ENCODE measurements at places on chromosomes 5 and 9.

DNA sequence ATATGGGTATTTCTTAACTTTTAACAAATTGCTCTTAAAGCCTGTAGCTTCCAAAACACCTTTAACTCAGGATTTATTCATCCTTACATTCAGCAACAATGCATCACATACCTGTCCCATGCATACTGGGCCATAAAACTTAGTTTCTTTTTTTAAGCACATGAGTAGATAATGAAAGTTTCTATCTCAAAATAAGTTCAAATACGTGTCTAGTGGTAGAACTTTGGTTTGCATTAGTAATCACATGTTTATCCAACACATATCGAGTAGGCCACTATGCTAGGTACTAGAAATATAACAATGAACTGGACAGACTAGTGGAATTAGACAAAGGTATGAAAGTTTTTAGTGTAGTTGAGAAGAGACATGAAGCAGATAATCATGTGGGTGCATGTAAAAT is 99.6 kb downstream of the DOCK2 start:
- no peak for DNase-seq

DNA sequence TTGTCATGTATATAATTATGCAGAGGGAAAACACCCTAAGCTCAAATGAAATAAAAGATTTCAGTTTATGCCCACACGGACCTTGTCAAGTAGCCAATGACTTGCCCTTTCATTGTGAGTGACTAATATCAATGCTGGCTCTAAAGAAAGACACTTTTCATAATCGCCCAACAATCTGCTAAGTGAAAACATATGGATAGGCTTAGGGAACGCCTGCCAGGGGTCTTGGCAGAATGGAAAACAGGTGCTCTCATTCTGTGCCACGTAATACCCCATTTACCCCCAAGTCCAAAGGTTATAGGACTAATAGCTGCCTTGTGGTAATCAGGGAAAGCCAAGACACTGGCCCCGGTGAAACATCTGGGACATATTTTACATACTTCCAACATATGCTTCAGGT is 157.7 kb downstream of the SLF1 start:
- DNase-seq = no peak

DNA sequence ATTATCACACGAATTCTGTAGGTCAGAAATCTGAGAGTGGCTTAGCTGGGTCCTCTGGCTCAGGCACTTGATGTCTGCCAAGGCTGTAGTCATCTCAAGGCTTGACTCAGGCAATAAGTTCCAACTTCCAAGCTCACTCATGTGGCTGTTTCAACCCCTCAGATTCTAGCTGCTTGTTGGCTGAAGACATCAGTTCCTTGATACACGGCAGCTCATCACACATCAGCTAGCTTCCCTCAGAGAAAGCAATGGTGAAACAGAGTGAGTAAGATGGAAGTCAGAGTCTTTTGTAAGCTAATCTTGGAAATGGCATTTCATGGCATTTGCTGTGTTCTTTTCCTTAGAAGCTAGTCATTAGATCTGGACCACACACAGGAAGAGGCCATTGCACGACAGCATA is 204.2 kb upstream of the PTGER4 start:
- no peak for DNase-seq

- no peak for DNase-seq
Measured at GRCh38 chr9:25415718-25416117, 262.5 kb downstream of the TUSC1 start.

GRCh38 chr5:61999371-61999770 is 306.6 kb upstream of the KIF2A start:
- DNase-seq = no peak

- DNase-seq = peak; percentile 65
Measured at GRCh38 chr9:127555840-127556820, 55.9 kb upstream of the STXBP1 start.

DNA sequence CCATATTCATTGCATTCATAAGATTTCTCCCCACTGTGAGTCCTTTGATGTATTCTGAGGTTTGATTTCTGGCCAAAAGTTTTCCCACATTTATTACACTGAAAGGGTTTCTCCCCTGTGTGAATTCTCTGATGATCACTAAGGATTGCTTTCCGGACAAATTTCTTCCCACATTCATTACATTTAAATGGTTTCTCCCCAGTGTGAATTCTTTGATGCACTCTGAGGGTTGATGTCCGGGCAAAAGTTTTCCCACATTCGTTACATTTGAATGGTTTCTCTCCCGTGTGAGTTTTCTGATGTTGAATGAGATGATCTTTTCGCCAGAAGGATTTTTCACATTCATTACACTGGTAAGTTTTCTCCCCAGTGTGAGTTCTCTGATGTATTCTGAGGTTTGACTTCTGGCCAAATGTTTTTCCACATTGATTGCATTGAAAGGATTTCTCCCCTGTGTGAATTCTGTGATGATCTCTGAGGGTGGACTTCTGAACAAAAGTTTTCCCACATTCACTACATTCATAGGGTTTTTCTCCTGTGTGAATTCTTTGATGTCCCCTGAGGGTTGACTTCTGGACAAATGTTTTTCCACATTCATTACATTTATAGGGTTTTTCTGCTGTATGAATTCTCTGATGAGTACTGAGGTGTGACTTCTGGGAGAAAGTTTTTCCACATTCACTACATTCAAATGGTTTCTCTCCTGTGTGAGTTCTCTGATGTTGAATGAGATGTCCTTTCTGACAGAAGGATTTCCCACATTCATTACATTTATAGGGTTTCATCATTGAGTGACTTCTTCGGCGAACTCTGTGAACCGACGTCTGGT is 18.8 kb downstream of the ZNF510 start:
- no peak for DNase-seq

DNA sequence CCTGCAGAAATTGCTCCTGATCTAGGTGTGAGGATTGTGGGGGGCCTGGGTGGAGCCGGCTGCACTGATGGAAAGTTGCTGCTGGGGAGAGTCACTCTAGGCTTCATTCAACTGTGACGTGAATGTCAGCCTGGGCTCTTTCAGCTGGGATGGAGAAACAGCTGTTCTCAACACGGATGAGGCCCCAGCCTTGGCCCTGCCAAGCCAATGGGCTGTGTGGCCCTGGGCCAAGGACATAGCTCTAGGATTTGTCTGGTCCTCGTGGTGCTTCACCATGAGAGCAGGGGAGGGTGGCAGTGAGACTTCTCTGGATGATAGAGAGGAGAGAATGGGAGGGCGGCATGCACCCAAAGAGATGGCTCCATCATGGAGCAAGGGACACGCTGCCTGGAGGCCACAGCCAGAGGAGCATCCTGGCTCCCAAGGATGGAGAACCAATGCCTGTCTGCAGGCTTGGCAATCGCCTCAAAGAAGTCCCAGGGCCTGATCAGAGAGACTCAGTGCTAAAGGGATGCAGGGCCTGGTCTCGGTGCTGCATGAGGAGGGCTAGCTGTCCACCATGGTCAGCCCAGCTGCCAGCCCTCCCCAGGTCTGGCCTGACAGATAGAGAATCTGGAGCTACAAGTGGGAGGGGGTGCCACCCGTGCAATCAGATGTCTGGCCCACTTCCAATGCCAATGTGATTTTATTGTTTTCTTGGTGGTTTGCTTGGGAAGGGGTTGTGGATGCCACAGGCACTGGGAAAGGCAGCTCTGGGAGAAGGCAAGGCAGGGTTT is 141.0 kb downstream of the GADD45G start:
- no peak for DNase-seq

GRCh38 chr5:56853698-56854097 is 38.3 kb downstream of the MAP3K1 start:
- no peak for DNase-seq

DNA sequence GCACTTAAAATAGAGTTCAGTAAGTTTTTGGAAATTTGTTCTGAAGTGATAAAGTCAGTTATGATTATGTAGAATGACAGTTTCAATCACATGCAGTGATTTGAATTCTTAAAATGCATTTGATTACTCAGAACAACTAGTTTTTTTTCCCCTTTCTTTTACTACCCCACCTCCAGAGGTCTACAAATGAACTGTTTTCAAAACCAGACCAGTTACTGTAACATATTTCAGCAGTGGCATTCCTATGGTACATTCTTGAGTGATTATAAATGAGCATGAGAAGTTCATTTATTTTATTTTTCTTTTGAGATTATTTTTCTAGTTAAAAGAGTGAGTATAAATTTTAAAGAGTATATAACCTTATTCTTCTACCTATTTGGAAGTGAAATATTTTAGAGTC is 71.6 kb downstream of the NNT start:
- DNase-seq = no peak

DNA sequence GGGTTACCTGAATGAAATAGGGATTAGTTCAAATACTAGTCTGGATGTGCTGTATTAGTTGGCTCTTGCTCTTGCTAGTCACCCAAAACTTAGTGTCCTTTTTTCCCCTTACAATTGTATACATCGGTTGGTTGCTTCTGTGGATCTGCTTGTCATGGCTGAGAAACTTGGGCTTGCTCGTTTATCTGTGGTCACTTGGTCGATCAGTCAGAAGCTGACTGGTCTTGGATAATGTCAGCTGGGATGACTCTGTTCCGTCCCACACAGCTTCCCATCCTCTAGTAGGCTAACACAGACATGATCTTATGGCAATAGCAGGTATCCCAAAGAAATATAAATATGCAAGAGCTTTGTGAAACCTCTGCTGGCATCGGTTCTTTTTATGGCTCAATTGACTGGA is 807.4 kb downstream of the MAT2B start:
- DNase-seq = no peak

GRCh38 chr5:36444582-36445418 is 143.1 kb upstream of the RANBP3L start:
- no peak for DNase-seq

DNA sequence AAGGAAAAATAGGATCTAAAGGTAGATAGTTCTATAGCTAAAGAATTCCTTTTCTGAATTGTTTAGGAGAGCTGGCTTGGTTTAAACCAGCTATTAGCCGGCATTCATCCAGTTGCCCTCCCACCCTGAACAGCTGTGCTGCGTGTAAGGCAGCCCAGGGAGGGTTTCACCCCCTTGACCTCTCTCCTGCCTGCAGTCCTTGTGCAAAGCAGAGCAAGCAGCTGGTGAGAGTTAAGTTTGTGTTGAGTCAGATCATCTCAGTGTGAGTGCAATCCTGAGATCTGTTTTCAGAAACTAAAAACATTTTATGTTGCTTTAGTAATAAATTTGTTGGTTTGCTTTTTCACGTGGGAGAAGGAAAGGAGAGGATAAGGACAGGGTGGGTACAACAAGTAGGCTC is 13.0 kb downstream of the SLC25A25 start:
- no peak for DNase-seq
